GOT3 (cell line): ENCODE measurements at places on chromosomes 5 and 9.

DNA sequence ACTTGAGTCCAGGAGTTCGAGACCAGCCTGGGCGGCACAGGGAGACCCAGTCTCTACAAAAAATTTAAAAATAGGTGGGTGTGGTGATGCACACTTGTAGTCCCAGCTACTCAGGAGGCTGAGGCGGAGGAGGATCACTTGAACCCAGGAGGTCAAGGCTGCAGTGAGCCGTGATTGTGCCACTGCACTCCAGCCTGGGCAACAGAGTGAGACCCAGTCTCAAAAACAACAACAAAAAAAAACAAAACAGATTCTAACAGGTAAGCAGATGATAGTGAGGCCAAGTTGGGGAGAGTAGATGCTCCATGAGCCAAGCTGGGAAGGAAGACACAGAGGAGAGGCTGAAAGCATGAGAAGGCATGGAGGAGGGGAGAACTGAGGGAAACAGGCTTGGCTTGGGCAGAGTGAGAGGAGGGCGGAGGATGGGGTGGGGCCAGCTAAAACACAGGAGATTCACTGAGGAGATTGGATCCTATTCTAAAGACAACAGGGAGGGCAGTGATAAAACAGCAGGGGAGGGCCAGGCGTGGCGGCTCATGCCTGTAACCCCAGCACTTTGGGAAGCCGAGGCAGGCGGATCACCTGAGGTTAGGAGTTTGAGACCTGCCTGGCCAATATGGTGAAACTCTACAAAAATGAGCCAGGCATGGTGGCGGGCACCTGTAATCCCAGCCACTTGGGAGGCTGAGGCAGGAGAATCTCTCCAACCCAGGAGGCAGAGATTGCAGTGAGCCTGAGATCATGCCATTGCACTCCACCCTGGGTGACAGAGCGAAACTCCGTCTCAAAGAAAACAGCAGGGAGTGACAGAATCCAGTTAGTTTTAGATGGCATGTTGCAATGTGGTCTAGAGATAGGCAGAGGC lies 8.4 kb downstream of the RPS14 start:
- no peak for DNase-seq

- no peak for DNase-seq
These were observed 300.5 kb downstream of the DEPDC1B start for GRCh38 chr5:60399507-60399906.

DNA sequence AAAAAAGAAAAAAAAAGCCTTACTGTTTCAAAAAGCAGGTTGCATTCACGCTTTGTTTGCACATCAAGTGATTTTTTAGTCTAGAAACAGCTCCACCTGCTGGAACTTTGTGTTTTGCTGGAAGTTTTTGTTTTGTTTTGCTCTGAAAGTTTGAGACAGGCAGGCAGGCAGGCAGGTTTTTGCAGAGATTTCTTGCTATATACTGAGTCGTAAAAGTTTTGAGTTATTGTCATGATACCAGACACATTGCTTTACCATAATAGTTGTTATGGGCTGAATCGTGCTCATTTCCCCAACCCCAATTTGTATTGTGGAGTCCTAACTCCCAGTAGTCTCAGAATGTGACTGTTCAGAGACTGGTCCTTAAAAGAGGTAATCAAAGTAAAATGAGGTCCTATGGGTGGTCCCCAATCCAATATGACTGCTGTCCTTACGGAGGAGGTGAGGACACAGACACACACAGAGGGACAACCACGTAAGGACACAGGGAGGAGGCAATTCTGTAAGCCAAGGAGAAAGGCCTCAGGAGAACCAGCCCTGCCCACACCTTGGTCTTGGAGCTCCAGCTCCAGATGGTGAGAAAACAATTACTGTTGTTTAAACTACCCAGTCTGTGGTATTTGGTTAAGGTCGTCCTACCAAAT lies 20.9 kb downstream of the OR2Y1 start:
- DNase-seq: no peak

- no peak for DNase-seq
These were observed 3.7 kb downstream of the PITX1 start for GRCh38 chr5:135030123-135030955.

DNA sequence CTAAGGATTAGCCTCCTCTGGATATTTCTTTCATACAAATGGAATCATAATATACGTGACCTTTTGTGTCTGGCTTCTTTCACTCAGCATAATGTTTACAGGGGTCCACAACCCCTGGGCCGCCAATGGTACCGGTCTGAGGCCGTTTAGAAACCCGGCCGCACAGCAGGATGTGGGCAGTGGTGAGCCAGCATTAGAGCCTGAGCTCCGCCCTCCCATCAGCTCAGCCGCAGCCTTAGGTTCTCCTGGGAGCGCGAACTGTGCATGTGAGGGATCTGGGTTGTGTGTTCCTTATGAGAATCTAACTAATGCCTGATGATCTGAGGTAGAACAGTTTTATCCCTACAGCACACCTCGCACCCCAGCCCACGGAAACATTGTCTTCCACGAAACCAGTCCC lies 229.7 kb downstream of the ICE1 start:
- DNase-seq: no peak

GRCh38 chr9:128384801-128385495 lies 13.8 kb downstream of the URM1 start:
- no peak for DNase-seq

GRCh38 chr9:138007566-138007917 lies 130.0 kb downstream of the CACNA1B start:
- no peak for DNase-seq

DNA sequence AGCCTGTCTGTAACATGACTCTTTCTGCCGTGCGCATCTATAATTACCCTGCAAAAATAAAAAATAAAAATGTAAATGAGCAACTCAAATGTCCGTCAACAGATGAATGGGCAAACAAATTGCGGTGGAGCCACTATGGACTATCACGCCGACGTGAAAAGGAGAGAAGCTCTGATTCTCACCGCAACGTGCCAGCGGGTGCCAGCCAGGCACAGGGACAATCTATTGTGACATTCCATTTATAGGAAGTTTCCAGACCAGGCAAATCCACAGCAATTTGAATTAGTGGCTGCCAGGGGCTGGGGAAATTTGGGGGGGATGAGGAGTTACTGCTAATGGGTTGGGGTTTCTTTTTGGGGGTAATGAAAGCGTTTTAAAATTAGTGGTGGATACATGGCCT lies 96.8 kb downstream of the VAV2 start:
- no peak for DNase-seq

DNA sequence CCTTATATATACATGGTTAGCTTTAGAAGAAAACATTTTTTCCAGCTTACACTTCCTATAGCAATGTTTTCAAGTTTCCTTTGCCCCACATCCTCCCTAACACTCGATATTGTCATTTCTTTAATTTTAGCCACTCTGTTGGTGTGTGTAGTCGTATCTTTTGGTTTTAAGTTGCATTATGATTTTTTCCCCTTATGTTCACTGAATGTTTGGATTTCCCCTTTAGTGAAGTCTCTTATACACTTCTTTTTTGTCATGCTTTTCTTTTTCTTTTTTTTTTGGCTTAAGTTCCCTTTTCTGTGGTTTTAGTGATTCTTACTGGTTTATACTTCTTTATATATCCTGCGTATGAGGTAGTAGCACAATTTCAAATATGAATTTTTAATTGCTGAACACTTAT lies 58.8 kb downstream of the KDM4C start:
- no peak for DNase-seq

GRCh38 chr5:61622156-61622555 lies 290.1 kb downstream of the ZSWIM6 start:
- no peak for DNase-seq

- DNase-seq: no peak
These were observed 39.9 kb upstream of the APC start for GRCh38 chr5:112697833-112698232.

DNA sequence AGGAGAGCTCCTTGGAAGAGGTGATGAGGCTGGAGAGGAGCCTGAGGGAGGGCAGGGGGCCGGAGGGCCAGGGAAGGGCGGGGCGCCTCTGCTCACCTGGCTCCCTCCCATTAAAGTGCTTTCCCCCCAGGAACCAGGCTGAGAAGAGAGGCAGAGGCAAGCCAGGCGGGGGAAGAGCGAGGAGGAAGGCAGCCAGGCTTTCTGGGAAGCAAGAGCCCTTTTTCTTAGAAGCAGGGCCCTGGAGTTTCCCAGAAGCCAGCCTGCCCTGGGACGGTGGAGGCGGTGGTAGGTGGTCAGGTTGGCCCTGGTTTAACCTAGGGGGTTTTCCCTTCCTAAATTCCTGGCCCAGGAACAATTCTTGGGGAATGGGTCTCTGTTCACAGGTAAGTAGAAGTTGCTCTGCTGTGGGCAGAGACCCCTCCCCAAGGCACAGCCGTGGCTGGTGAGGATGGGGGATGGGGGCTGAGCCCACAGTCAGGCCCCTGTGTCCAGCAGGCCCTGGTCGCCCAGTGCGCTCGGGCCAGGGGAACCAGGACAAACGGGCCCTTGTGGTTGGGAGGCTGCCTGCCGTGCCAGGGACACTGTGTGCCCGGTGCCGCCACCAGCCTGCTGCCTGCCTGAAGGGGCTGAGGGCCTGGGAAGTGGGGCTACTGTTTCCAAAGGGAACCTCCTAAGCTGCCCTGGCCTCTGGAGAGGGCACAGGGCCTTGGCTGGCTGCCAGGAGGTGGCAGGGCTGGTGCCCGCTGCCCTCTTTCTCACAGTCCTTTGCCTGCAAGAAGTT lies 16.6 kb upstream of the RALGDS start:
- DNase-seq: no peak

- no peak for DNase-seq
These were observed 1.4 kb downstream of the CAST start for GRCh38 chr5:96663608-96664007.

- DNase-seq: no peak
These were observed 31.3 kb downstream of the TNFSF15 start for GRCh38 chr9:114774524-114774923.

DNA sequence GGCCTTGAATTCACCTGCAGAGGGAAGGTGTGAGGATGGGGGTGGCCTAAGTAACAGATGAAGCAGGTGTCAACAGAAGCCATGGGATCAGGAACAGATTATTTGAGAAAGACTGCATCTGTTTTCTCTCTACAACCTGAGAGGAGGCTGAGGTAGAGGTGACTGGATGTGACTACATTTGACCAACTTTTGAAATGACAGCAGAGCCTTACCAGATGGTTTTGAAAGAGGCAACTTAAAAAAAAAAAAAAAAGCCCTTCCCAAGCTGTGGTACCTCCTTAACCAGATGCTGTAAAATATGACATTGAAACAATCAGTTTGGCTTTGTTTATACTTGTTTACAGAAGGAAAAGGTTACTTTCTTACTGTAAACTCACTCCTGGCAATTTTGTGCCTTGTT lies 108.6 kb downstream of the TRIO start:
- DNase-seq: no peak

- no peak for DNase-seq
These were observed 58.7 kb upstream of the ZFR start for GRCh38 chr5:32503261-32503660.

DNA sequence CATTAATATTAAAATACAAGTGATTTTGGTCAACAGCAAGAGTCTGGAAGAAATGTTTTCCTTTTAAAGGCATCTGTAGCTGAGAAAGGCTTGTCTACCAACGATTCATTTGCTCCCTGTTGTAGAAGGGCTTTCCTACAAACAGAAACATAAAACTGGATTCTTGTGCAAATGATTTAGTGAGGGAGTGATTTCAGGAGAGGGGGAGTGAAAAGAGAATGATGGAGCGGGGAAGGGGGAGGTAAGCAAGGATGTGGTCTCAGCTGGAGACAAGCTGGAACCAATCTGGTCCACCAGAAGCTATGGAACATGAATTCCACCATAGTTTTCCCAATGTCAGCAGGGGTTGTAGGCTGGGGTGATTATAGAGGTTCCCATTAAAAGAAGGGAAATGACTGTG lies 196.3 kb downstream of the FBXO4 start:
- no peak for DNase-seq

GRCh38 chr9:37324261-37324683 lies 98.2 kb upstream of the GRHPR start:
- DNase-seq: no peak

DNA sequence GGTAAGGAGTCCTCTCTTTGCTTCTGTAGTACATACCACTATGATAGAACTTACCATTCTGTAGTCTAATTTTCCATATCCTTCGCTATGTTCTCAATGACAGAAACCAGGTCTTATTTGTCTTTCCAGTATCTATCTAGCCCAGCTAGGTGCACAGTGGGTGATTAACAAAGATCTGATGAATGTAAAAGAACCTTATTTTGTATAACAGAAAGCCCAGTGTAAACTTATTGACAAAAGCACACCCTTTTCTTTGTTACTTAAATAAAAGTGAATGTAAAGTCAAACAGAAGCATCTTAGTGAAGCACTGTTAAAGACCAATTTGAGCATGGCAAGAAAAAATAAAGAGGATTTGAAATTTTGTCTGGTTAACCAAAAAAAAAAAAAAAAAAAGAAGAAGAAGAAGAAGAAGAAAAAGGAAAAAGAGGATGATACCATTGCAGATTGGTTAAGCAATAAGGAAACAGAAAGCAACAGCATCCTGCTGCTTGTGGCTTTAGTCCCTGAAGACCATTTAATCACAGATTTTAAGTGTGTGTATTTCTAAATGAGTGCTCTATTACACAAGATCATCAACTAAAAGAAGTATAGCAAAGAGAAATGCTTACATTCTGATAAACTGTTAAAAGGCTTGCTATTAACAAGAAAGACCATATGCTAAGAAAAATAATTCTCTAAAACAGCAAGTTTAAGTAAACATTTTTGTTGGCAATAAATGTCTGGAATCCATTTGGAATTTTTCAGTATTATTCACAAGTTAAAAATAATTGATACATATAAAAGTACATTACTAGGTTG lies 21.2 kb downstream of the MEGF9 start:
- no peak for DNase-seq

GRCh38 chr9:121489344-121489743 lies 10.3 kb downstream of the GGTA1 start:
- DNase-seq: no peak

GRCh38 chr9:38227656-38228055 lies 158.6 kb upstream of the SHB start:
- DNase-seq: no peak

- DNase-seq: no peak
These were observed 44.4 kb downstream of the AK8 start for GRCh38 chr9:132833550-132834121.

DNA sequence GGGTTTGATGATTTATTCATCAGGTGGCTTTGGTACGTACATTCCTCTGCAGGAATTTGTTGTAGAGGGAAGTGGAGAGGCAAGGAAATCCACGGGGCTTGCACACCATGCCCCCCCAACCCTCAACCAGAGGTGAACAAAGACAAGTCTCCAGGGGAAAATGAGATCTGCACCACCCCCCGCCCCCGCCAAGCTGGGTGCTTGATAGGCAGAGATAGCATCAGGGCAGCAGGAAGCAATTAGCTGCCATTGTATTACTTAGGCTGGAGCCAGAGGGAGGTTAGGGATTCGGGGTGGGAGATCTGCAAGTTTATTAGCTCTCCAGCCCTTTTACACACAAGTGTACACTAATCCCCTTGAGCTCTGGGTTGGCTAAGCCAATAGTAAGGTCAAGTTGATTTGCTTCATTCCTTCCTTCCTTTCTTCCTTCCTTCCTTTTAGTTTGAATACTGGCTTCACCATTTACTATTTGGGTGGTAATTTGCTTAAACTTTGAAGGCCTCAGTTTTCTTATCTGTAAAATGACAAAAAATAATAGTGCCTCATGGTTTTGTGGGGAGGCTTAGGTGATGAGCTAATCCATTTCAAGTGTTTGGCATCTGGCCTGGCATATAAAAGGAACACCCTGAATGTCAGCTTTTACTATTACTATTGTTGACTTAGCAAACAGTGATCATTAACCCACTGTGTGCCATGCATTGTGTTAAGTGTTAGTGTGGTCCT lies 34.1 kb downstream of the SPRY4 start:
- DNase-seq: no peak
